ENCODE measurements at places on chromosomes 1 and 21.
A peak's percentile ranks its signal among the peaks of the same experiment; 100 is the strongest.

DNA sequence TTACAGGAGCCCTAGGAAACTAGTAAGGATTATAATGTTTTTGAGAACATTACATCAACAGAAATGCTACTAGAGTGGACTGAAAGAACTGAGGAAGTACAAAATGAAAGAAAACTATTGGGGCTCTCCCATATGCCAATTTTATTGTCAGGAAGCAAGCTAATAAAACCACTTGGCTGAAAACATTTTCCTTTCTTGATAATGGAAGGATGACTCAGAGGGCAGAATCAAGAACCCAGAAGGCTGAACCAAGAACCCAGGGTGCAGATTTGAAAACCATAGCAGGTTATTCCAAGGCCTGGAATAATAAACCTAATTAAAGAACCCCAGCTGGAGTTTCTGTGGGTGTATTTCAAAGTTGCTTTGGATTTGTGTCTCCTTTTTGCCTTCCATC, 70.7 kb downstream of the RPE65 start:
- DNase-seq: no peak

DNA sequence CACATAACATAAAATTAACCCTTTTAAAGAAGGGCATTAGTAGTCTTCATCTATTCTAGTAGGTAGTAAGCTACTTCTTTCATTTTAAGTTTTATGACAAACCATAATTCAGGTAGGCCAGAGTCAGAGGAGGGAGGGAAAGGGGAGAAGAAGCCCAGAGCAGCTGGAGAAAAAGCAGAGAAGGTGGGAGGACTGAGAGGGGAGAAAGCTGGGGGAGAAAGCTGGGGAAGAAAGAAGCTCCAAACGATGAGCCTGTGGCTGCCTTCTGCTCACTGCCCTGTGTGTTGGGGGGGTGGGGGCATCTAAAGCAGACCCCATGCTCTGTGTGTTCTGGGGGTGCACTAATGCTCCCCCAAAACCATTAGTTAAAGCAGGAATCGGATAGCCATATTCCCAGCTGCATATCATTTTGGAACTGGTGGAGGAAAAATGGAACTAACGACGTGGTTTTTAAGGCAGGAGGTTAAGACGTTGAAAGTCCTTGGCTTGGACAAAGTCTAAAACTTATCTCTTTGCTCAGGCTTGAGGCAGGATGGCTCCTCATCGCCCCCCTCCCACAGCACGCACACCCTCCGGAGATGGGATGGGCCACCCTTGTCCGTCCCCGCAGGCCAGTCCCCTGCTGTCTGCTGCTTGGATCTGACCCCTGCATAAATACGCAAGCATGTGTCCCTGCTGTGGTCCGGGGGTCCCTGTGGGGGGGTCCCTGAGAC, 184.2 kb downstream of the DYRK1A start:
- no peak for DNase-seq

DNA sequence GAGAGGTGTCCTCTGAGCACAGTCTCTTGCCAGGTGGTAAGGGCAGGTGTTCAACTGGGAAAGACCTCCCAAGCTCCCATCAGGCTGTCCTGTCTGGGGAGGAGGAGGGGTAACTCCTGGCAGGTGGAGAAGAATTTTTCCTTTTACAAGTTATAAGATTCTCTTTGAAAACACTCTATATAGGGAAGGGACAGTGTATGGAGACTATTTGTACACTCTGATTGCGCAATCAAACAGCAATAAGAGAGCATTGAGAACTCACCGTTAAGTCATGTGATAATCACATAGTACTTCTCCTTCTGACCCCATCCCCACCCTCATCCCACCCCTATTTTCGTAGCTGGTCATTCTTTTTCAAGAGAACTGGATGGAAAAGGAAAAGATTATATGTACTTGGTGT, 179.3 kb upstream of the ZNF644 start:
- DNase-seq: no peak

GRCh38 chr1:229309684-229310083, 33.2 kb downstream of the CCSAP start:
- DNase-seq: no peak

DNA sequence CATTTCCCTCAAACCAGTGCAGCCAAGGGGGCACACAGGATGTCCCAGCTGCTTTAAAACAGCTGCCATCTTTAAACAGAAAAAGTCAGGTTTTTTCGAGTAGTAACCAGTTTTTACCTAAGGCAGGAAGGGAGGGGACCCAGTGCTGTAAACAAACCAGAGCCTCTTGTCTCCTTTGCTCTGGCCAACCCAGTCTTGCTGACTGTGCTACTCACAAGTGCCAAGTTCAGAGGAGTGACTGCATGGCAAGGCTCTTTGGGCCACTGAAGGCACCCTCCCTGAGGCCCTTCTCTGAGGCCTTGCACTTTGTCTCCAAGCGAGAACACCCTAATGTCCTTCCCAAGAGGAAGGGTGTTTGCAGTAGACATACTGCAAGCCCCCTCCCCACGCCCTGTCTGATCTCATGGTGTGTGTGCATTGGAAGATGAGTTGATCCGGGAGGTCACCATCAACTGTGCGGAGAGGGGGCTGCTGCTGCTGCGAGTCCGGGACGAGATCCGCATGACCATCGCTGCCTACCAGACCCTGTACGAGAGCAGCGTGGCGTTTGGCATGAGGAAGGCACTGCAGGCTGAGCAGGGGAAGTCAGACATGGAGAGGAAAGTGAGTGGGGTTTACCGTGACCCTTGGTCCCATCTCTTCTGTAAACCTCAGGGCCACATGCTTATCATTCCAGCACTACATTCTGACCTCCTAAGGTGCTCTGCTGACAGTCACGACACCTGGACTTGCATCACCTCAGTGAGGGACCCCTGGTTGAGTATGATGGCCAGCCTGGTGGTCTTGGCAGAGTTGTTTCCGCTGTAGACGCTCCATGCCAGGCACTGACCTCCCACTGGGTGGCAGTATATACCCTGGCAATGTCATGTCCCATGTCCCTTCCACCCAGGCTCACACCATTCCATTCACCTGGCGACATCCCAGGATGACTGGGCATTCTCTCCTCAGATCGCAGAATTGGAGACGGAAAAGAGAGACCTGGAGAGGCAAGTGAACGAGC, 4.7 kb downstream of the DNALI1 start:
- peak; percentile 23 for DNase-seq

All from activated CD4-positive, alpha-beta T cell treated with anti-CD3 and anti-CD28 coated beads for 24 hours (primary cell).